Nephron progenitor cell (in vitro differentiated cells): ENCODE measurements at places on chromosomes 7 and 10.

DNA sequence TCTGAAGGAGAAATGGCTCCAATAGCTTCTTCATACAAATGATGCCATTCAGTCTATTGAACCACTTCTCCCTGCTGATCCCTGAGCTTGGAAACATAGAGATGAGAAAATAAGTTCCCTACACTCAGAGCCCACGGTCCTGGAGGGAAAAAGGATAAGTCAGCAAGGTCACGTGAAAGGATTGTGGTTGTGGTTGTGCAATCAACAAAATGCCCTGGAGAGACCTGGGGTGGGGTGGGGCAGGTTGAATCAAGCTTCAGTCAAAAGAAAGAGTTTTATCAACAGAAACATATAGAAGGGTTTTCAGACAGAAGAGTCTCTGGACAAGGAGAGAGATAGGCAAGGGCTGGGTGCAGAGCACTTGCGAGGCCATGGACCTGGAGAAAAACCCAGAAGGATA, 30.1 kb downstream of the C10orf90 start:
- no peak for DNase-seq

DNA sequence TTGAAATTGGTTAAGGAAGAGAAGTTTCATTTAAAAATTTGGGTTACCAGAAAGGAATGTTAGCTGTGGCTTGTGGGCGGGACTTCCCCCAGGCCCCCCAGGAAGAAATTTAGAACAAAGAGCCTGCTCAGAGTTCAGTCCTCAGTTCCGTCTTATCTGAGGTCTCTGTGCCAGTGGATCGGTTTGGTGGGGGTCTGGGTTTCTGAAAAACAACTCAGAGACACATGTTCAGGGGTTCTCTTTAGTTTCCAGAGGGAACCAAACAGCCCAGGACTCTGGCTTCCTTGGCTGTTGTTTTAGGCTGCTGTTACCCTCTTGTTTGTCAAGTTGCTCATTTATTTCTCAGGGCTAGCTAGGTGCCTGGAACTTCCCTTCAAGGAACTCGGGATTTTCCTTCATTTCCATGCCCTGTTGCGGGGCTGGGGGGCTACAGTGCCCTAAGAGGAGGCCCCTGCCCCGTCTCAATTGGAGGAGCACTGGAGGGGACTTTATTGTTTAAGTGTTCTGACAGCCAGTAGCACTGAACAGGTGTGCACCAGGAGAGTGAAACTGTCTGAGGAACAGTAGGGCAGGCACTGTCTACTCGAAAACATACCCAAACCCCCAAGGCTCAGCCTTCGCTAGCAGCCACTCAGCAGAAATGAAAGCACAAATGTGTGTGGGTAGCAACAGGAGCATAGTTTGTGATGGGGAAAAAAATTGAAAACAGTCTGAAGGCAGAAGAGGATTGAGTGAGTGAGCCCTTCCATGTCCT, 59.9 kb downstream of the ALOX5 start:
- no peak for DNase-seq

DNA sequence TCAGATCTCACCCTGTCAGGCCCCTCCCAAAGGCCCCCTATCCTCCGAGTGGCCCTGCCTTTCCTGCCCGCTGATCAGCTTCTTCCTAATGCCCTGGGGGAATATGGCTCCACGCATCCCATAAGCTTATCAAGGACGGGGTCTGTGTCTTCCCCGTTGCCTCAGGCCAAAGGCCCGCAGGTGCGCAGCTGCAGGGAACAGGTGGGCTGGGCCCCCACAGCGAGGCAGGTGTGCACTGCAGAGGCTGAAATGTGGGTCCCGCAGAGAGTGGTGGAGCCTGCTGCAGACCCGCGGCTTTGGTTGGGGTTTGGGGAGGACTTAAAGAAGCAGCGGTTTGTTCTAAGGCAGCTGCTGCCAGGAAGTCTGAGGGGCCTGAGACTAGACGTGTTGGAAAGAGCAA, 220.8 kb upstream of the TCERG1L start:
- no peak for DNase-seq

GRCh38 chr7:156494960-156495359, 145.6 kb upstream of the RNF32 start:
- no peak for DNase-seq

DNA sequence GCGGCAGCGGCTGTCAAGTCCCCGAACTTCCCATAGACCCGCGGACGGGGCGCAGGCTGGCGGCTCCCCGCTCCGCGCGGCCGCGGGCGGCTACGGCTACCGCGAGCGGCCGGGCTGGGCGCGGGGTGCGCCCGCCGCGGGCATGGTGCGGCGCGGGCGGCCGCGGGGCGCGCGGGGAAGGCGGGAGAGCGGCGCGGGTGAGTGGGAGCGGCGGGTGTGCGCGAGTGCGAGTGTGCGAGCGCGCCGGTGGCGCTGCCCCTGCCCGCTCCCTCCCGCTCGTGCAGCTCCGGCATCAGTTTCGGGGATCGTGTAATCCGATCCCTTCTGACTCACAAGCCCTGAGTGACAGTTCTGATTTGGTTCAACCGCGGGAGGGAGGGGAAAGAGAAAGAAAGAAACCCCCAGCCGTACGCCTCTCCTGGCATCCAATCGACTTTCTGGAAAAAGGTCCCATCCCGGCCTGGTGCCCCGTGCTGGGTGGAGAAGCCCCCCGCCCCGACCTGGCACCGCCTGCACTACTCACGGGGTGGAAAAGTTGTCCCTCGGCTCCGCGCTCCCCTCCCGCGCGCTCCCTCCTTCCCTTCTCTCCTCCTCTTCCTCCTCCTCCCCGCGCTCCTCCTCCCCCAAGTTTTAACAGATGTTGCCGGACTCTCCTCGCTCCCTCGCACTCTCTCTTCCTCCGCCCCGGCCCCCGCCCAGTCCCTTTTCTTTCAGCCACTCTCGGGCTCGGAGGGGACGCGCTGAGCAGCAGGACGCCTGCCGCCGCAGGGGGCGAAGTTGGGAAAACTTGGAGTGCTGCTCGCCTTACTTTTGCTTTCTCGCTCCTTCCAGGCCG, at the start of gene GLI3:
Gene GLI3 (minus strand): TSS at position 234 of the 835 bp plus-strand sequence. CDS start 13,956 bp downstream, outside the sequence.
- DNase-seq: peak; percentile 91

- no peak for DNase-seq
Measured at GRCh38 chr7:3430588-3430987, 129.5 kb downstream of the SDK1 start.

GRCh38 chr7:5441840-5442503, 18.3 kb upstream of the TNRC18 start:
- DNase-seq: no peak

- DNase-seq: no peak
Measured at GRCh38 chr7:106417273-106417902, 132.6 kb upstream of the NAMPT start.

DNA sequence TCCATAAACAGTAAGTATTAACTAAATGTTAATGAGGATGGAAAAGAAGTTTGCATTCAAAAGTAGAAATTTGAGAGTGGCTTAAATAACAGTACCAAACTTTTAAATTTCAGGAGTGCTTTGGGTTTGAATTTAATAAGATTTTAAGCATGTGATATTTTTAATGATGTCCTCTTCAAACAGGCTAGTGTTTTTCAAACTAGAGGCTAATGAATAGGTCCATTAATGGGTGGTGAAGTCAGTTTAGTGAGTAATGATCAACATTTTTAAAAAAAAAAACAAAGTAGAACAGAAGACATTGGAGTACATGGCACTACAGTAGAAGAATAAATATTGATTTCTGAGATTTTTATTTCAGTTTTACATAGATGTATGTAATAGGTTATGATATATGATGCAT, 72.9 kb downstream of the AKAP9 start:
- no peak for DNase-seq

- no peak for DNase-seq
Measured at GRCh38 chr10:102394801-102395399, 605 bp upstream of the NFKB2 start.

- no peak for DNase-seq
Measured at GRCh38 chr10:107689323-107689722, 524.8 kb upstream of the SORCS1 start.

- DNase-seq: no peak
Measured at GRCh38 chr10:11147722-11148121, 130.1 kb downstream of the CELF2 start.

- no peak for DNase-seq
Measured at GRCh38 chr10:99906470-99906869, 103.3 kb downstream of the DNMBP start.

DNA sequence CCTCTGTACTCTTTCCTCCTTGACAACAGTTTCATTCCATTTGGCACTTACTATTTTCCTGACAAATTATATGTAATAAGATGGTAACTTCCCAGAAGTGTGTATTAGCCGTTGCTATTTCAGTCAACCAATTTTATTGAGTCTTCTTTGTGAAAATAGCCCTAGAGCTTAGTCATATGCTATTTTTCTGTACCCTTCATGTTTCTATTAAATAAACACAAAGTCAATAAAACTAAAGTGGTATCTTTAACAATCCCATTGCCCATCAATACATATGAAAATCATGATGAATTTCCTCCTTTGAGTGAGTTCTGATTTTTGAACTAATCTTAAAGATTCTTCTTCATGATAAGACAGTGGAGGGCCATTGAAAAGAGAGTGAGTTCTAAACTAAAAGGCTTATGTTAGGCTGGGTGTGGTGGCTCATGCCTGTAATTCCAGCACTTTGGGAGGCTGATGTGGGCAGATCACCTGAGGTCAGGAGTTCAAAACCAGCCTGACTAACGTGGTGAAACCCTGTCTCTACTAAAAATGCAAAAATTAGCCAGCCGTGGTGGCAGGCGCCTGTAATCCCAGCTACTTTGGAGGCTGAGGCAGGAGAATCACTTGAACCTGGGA, 5.9 kb upstream of the MYPN start:
- DNase-seq: no peak

- no peak for DNase-seq
Measured at GRCh38 chr10:32795598-32796183, 162.3 kb downstream of the ITGB1 start.

DNA sequence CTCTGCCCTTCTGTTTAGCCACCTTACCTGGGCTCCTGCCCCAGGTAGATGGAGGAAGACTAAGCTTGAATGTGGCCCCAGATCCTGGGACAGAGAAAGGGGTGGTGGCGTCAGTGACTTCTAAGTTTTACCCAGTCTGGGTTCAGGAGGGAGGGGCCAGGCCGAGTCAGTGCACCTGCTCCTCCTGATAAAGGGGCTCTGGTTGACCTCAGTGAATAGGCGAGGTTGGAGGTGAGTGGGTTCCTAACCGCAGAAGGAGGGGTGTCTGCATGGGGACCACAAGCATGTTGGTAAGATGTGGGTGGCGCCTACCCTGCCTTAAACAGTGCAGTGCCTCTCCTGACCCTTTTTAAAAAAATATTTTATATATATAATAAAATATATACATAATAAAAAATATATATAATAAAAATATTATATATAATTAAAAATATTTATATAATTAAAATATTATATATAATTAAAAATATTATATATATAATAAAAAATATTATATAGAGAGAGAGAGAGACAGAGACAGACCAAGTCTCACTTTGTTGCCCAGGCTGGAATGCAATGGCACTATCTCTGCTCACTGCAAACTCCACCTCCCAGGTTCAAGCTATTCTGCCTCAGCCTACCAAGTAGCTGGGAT, 97.3 kb upstream of the GTF2I start:
- DNase-seq: no peak

GRCh38 chr10:114432566-114433093, 28.3 kb upstream of the AFAP1L2 start:
- no peak for DNase-seq

DNA sequence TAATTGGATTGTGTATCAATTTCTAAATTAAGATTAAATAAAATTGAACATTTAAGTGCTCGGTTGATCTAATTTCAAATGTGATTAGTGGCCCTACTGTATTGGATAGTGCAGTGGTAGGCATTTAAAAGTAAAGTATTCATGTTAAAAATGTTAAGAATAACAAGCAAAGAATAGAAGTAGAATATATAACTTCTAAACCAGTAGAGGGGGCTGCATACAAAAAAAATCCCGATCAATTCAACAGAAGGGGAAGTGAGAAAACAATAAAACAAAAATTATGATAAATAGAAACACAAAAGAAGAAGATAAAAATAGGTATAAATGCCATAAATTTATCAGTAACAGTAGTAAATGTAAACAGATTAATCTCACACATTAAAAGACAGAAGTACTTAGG, 24.9 kb upstream of the WDFY4 start:
- DNase-seq: no peak

DNA sequence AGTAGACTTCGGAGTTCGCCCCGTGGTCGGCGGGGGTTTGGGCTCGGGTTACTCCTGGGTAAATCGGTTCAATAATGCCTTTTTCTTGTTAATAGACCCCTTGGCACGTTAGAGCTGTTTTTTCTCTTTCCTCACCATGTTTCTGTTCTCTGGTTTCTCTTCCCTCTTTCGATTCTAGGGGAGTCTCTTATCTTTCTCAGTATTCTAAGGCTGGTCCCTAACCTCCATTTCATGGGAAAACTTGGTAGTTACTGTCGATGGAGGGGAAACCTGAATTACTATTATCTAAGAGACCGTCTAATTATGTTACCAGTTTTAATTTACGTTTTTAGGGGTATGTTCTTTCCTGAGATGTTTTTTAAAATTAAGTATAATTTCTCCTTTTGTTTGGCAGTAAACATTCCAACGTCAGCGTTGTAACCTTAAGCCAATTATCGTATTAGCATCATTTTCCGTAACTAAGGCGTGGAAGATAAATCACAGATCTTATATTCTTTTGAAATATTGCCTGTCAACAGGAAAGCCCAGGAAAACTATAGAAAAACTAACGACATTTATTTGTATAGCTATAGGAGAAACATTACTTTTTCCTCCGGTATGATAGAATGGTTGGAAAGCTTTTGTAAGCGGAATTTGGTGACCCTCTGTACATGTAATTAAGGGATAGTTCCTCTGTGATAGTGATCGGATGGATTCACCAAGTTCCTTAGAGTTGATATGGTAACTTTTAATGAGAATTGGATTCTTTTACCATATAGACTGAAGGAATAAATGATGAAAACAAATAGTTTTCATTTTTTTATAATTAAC, 847 bp downstream of the BTAF1 start:
- DNase-seq: no peak

- no peak for DNase-seq
Measured at GRCh38 chr10:104318326-104318725, 19.9 kb downstream of the ITPRIP start.

- no peak for DNase-seq
Measured at GRCh38 chr7:4127909-4128560, 554.1 kb upstream of the FOXK1 start.

GRCh38 chr10:24556750-24557742, 166.6 kb downstream of the ARHGAP21 start:
- DNase-seq: peak; percentile 51

- DNase-seq: no peak
Measured at GRCh38 chr10:122338609-122339441, 35.7 kb upstream of the PLEKHA1 start.

- DNase-seq: peak; percentile 68
Measured at GRCh38 chr10:44963772-44964633, 4.4 kb downstream of the RASSF4 start.

- DNase-seq: peak; percentile 90
Measured at GRCh38 chr10:116849248-116850057, at the start of gene ENO4. ENO4 (plus strand) TSS chr10:116849499; CDS start chr10:116849567, 68 bp downstream.

- peak; percentile 62 for DNase-seq
Measured at GRCh38 chr7:70694434-70694970, 437.4 kb upstream of the GALNT17 start.
